ENCODE measurements at places on chromosomes 6 and 20.

DNA sequence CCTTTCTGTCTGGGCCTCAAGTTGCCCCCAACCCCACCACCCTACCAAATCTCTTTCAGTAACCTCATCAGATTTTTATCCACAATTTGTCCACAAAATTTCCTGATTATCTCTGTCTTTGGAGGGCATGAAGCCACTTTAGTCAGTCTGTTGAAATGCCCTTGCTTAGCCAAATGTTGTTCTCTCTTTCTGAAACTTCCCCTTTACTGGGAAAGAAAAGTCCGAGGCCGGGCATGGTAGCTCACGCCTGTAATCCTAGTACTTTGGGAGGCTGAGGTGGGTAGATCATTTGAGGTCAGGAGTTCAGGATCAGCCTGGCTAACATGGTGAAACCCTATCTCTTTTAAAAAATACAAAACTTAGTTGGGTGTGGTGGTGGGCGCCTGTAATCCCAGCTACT, 33.8 kb downstream of the TOMM6 start:
- no peak for DNase-seq

DNA sequence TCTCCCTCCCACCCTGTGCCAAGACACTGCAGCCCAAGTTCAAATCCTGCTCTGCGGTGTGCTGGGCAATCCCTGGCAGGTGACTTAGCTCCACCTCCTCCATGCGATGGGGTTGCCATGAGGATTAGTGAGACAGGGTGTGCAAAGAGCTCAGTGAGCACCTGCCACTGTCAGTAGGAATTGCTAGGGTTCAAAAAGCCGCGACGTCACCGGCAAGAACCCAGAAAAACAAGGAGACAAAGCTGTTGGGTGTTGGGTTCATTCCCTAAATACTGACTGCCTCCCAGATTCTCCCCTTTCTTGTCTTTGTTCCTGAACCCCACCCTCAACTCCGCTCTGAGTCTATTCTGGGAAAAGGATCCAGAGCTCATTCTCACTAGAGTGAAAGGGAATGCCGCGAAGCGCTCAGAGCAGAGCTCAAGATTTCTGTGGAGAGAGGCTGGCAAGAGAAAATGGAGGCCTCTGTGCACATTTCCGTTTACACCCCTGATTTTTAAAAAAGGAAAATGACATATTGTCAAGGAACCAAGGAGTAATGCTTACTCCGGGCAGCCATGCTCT, 13.3 kb downstream of the PMEPA1 start:
- no peak for DNase-seq

GRCh38 chr6:91241946-91242613, 655.2 kb upstream of the MAP3K7 start:
- no peak for DNase-seq

DNA sequence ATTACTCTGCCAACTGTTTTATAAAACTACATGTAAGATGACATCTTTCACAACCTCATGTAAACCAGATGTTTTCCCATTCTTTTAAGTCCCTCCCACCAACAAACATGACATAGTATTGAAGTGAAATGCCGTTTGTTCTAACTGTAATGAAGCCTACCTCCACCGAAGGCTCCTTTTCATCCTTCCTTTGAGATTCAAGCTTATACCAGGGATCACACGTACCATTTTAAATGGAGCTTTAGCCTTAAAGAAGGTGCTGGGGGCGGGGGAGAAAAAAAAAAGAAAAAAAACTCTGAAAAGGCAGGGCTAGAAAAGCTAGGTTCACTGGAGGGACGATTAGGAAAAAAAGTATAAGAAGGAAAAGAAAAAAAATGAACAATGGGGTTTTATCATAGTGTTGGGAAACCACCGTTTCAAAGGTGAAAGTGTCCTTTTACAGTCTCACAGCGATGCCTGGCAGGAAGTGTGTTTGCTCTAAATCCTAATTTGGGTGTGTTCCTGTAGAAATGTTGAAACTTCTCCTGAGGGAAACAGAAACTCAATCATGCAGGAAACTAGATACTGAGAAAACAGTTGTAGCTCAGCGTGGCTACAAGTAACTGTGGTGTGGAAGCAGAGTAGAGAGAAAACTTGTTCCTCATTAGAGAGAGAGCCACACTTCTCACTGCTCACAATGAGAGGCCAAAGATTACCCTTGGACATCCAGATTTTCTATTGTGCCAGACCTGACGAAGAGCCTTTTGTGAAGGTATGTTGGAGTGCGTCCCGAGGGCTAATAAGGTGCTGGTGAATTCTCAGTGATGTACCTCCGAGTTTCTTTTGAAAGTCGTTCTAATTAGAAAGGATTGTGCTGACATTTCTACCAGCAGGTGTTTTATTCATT, 37.6 kb upstream of the HINT3 start:
- peak; percentile 27 for DNase-seq

DNA sequence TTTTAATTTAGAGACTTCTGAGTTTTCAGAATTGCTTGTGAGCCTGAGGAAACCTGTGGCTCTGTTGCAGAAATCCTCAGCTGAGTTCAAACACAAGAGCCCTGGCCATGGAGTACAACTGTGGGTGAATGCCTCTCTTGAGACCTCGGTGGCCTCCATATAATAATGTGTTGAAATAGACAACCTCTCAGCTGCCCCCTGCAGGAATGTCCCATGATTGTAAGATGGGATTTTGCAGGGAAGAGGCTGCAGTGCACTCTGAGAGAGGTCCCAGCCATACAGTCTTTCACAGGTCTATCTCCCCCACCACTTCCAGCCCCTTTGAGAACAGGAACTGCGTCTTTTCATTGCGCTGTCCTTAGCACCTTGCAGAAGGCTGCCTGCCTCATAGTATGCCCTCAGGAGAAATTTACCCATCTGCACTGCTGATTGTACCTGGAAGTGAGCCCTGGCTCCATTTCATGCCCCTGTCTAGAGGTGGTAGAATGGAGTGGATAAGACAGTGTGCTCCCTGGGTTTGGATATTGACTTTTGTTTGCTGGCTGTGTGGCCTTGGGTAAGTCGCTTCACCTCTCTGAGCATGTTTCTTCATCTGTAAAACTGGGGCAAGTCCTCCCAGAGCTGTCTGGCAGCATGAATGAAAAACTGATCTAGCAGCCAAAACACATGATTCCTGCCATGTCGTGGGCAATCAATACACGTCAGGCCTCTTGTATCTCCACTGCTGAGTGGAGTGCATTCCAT, 16.8 kb upstream of the CDH22 start:
- no peak for DNase-seq

DNA sequence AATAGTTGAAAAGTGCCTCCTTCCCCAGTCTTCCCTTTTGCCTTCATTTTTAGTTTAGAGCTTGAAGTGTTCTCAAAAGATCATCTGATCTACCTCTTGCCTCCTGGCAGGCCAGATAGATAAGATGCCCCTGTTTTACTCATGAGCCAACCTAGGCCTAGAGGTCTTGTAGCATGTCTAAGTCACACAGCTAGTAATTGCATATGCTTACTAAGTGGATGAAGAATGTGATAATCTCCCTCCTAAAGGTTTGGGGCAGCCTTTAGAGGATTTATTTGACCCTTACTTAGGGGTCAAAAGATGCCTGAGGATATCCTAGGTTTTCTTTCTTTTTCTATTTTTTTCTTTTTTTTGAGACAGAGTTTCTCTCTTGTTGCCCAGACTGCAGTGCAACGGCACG, 2.1 kb downstream of the C6orf141 start:
- no peak for DNase-seq

GRCh38 chr6:11317885-11318771, 85.7 kb upstream of the NEDD9 start:
- no peak for DNase-seq

DNA sequence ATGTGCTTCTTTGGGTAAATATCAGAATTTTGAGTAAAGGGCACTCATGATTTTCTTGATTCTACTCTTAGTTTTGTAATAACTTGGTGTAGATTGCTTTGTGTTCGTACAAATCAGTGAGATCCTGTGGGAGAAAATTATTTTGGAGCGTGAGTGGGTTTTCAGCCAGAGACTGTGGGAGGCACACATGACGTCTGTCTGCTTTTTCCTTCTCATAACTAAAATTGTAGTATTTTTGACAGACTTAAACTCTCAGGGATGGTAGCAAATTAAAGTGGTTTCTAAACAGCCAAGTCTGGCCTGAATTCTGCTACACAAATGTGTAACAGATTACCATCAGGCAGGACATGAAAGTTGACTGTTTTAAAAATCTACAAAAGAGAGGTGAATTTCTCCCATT, 222.6 kb downstream of the OTOR start:
- no peak for DNase-seq

GRCh38 chr20:45842169-45842812, 8.7 kb downstream of the SNX21 start:
- no peak for DNase-seq

GRCh38 chr20:57075603-57076002, 190.8 kb downstream of the BMP7 start:
- DNase-seq = no peak

DNA sequence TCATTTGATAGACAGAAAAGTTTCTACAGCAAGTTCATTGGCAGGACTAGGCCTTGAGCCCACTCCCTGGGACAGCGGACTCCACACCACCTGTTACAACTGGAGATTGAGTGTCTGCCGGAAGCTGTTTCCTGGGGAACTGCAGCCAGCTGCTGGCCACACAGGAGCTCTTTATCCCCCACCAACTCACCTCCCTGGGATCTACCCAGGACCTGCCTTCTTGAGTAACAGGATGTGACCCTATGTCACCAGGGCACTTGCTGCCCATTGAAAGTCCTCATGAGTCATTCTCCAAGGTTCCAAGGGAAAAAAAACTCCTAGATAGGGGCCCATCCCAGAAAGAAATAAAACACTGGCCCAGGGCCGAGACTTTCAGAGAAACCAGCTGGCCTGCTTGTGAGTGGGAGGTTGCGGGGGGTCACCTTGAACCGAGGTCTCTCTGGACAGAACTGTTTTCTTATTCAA, 37.4 kb upstream of the SLC9A8 start:
- no peak for DNase-seq

DNA sequence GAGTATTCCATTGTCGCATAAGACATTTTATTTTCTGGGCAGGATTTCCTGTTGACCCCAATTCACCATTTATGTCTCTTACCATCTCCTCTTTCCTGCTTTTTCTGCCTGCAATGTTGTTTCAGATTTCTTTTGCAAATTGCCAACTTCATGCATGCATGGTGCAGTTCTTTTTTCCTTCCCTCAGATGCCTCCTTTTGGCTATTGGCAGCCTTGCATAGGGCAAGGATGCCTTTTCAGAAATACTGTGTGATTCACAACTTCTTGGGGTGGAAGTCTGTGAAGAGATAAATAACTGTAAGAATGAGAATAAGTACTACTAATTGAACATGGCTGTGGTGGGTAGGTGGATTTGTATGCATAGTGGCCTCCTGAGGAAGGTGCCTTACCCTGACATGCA, 116.7 kb downstream of the SOX4 start:
- no peak for DNase-seq

DNA sequence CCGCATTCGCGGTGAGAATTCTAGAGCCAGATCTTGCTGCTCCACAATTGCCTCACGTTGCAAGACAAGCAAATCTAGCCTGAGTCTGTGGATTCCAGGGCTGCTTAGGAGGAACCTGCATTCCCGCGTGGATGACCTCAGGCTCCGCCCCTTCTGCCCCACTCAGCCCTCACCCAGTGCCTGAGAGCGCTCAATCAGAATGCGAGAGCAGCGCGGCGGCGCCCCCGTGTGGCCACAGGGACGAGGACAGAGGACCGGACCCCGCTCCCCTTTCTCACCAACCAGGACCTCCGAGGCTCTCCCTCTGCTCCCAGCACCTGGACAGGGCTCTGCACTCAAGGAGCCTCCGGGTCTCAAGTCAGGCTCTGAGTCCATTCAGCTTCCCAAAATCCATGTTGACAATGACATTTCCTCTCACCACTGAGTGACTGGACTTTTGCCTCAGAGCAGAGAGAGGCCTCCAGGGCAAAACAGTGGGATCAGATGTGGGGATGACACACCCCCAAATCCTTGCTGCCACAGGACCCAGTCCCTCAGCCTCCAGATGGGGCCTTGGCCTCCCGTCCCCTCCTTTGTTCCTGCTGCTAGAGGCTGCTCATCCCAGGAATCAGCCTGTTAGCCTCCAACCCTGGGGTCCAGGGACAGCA, 52.0 kb downstream of the RPP21 start:
- no peak for DNase-seq

DNA sequence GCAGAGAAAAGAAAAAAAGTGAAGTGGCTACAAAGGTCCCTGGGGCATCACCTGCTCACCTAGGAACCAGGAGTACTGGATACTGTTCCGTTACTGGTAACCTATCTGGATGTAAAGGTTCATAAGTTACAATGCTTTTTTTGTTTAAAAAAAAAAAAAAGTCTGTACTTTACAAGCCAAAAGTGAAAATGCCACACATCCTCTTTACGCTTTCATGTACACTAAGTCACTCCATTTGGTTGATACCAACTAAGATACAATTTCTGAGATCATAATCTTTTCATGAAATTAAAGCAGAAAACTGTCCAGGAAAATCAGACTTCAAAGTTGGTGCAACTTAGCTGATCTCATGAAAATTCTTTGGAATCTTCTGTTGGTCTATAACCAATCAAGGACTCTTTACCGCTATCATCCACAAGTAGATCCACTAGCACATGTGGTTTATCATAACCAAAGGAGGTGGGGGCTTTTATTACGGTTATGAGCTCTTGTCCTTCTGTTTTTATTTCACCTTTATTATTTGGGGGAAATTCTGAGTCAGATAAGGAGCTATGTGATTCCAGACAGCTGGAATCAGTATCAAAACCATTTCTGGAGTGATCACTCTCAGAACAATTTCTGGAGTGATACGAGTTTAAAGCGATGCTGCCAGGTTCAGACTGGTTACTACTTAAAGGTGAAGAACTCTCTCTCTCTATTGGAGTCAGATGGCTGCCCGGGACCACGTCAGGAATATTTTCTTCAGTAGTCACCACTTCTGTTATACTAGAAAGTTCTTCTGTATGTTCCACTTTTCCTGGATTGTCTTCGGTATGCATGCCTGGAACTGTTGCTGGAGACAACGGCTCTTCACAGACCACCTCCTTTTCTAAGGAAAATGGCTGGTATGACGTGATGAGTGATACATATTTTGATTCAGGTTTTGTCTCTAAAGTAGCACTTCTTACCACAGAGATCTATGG, 21.2 kb downstream of the IFNGR1 start:
- no peak for DNase-seq

GRCh38 chr6:136511397-136511796, 38.8 kb downstream of the MAP7 start:
- DNase-seq = no peak

GRCh38 chr20:32478576-32478975, 106.6 kb downstream of the NOL4L start:
- no peak for DNase-seq

DNA sequence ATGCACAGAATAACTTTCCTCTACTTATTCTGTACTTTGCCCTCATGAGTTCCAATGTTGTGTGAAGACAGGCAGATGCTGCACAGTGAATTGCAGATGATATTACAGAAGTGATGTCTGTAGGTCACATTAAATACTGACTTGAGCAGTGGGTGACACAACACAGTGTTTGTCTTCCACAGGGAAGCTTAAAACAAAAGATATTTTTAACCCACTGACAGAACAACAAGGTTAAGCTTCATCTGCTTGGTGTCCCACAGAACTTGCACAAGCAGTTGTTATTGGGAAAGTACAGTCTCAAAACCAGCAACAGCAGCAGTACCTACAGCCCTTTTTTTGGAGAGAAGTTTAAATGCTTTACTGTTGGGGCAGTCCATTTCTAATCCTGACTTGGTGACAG, 10.5 kb downstream of the SUMO4 start:
- DNase-seq = no peak

Measured in NCI-H2081 treated with DMSO at 0.1 percent for 48 hours (cell line).